ENCODE measurements at places on chromosomes 7 and 10.

- no peaks in the 10 kb centered on the region for H3K4me1 ChIP-seq
- H3K27ac ChIP-seq: no peak overlapping the region
- DNase-seq: no peak
- H3K4me3 ChIP-seq: no peak overlapping the region
Observed at GRCh38 chr7:35768346-35768745, 32.5 kb upstream of the SEPTIN7 start.

DNA sequence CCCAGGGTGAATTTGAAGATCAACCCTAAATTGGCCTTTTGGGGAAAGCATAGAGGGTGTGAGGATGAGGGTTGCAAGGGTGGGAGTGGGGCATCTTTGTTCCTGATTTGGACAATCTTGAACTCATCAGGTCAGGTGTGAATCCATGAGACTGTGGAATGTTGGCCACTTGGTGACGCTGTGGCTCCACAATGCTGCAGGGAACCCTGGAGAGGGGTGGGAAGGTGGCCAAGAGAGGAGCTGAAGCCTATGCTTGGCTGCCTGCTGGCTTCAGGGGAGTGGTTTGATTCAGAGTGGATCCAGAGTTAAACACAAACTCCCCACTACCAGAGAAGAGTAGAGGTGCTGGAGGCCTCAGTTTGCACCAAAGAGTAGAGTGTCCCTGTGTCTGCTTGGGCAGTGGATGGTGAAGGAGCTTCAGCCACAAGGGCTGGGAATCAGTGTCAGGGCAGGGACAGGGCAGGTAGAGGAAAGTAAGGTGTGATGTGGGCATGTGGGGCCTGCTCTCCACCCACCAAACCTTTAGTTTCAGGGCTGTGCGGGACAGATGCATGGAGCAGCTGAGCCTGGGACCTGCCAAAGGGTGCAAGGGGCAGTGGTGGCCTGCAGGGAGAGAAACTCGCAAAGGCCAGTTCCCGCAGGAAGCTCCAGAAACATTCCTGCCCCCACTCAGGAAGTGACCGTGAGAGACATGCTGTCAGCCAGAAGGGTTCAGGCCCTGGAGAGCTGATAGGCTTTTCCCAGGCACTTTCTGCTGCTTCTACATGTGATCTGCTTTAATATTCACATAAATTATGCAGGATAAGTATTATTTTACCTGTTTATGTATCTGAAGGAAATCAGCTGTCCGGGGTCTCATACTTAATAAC is 81.0 kb upstream of the PRSS58 start:
- no peak overlapping the region for H3K4me3 ChIP-seq
- no peak overlapping the region for H3K27ac ChIP-seq
- peak; percentile 61 for DNase-seq
- H3K27me3 ChIP-seq: peaks cover 68% of the 10 kb centered on the region
- no peaks in the 10 kb centered on the region for H3K4me1 ChIP-seq

DNA sequence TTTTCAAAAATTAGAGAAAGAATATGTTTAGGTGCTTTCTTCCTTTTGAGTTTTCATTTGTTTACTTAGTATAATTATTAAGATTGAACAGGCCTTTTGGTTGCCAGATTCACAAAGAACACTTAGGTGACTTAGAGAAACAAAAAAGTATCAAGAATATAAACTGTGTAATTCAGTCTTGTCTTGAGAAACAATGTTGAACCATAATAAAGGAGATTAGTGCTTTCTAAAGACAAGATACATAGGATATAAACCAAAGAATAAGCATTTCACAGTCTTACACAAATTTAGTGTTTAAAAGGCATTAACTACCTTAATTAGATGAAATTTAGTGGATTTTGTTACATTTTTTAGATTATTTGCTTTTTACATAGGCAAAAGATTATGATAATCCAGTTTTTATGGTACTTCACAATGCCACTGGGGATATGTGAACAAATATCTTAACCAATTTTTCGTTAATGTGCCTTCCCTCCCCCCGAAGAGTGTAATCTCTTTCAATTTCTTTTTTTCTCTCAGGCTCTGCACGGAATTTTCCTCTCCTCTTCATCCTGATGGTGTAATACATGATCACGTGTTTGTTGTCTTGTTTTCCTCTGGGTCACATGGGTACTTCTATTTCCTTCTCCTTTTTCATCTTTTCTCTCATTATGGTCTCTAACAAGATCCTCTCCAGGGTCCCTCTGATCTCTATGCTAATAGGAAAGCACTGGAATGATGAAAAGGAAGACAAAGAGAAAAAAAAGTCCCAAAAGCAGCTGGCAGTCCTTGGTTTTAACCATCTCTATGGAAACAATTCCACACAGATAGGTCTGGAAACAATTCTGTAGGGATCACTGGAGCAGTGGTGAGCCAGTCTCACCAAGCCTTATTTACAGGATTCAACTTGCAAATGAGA is 3.7 kb upstream of the HNRNPH3 start:
- no peak overlapping the region for H3K4me3 ChIP-seq
- DNase-seq: no peak
- H3K27me3 ChIP-seq: no peaks in the 10 kb centered on the region
- peaks cover 22% of the 10 kb centered on the region for H3K4me1 ChIP-seq
- 0 out of 2 replicates have a peak, but pooled peaks cover 3% of the 10 kb centered on the region for H3K36me3 ChIP-seq
- no peak overlapping the region for H3K27ac ChIP-seq

GRCh38 chr7:136869991-136870865 is 1.8 kb downstream of the CHRM2 start:
- peaks cover 73% of the 10 kb centered on the region for H3K27me3 ChIP-seq
- no peak overlapping the region for H3K4me3 ChIP-seq
- H3K4me1 ChIP-seq: no peaks in the 10 kb centered on the region
- no peak overlapping the region for H3K27ac ChIP-seq
- no peaks in the 10 kb centered on the region for H3K36me3 ChIP-seq
